Glomerular endothelial cell (primary cell): ENCODE measurements at places on chromosomes 3 and 15. TPM values are rescaled to one million over a fixed set of nuclear protein-coding genes. Genes with fewer than 3 reads are reported as not detected.

DNA sequence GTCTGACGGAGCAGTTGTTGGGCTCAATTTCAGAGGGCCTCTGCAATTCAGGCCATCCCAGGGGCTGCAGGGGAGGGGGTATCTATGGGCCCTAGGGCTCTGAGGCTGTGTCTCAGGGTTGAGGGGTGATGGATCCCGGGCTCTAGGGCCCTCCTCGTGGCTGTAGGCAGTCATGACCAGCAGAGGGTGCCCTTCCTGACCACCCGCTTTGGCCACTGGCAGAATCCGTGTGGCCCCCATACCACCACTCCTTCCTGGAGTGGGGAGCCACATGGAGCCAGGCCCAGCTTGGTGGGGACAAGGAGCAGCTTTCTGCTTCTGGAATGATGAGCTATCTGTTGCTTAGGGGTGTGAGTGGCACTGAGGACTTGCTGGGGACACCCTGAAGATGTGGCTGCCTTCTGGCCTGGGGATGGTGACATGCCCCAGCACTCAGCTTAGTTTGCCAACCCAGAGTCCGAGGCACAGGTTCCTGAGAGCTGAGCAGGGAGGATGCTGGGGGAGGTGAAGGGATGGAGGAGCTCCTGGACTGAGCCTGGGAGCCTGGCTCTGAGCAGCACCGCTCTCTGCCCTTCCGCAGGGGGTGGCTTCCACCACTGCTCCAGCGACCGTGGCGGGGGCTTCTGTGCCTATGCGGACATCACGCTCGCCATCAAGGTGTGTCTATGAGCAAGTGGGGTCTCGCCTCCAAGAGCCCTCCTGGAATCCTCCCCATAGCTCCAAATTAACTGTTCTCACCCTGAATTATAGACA lies 20.2 kb downstream of the HDAC11 start:
- no peak for DNase-seq

GRCh38 chr3:42174679-42175385 lies 83.7 kb downstream of the TRAK1 start:
- no peak for DNase-seq

DNA sequence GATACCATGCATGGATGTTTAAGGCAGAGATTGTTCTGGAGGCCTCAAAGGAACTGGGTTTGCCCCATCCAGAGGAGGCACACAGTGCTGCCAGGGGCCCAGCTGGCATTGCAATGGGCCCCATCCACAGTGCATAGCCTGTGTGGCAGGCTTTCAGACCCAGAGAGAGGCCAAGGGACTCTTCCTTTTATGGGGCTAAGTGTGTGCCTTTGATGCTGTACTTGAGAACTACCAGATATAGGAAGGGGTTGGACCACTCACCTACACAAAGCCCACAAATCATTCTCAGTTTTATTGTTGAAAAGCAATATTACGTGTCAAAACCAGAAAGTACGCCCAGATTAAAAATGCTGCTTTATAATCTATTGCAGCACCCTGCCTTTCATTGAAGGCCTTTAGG lies 134.9 kb downstream of the EPHB1 start:
- DNase-seq: no peak

DNA sequence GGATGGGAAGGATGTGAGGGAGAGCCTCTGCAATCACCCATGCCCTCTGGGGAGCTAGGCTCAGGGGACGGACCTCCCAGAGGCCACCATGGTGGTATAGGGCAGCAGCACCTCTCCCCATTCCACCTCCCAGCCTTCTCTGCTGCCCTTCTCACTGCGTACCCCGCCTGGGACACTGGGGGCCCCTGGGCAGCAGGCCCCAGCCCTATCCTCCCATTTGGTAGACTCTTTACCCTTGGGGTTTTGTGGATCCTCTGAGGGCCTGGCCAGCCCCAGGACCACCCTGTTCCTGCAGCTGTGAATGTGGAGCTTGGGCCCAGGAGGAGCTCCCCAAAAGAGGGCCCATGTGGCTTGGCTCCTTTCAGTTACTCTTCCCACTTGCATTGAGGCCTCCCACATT lies 131.9 kb downstream of the DNAJB8 start:
- no peak for DNase-seq

- no peak for DNase-seq
Observed at GRCh38 chr3:67683522-67683921, 29.1 kb upstream of the SUCLG2 start.

Gene CTXN2
- total RNA-seq: not detected in 2 replicates

Gene ITIH4
- 0.29 TPM in 1 of 2 replicates, not detected in the other for total RNA-seq
